ENCODE measurements at places on chromosomes 11 and 22.
A peak's percentile ranks its signal among the peaks of the same experiment; 100 is the strongest.

GRCh38 chr22:35782504-35782903 lies 64.8 kb downstream of the APOL5 start:
- no peak for DNase-seq

DNA sequence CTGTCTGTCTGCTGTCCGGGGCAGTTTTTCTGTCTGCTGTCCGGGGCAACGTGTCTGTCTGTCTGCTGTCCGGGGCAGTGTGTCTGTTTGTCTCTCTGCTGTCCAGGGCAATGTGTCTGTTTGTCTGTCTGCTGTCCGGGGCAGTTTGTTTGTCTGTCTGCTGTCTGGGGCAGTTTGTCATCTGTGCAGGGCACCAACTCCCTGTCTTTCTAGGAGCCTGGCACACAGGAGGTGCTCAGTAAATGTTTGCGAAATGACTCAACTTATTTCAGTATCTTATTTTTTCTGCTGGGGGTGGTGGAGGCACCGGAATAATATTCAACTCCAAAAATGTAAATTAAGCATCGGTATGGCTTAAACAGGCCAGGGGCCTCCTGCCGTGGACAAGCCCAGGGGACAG lies 12.0 kb upstream of the TTLL12 start:
- DNase-seq: no peak

GRCh38 chr11:67504950-67505581 lies at the start of gene PITPNM1:
PITPNM1 (minus strand) TSS chr11:67505363; CDS start chr11:67504180, 1,183 bp downstream.
- peak; percentile 92 for DNase-seq

GRCh38 chr11:46254133-46254491 lies 23.4 kb upstream of the CREB3L1 start:
- no peak for DNase-seq

- no peak for DNase-seq
These were observed 4.7 kb upstream of the GRAMD1B start for GRCh38 chr11:123425367-123425766.

DNA sequence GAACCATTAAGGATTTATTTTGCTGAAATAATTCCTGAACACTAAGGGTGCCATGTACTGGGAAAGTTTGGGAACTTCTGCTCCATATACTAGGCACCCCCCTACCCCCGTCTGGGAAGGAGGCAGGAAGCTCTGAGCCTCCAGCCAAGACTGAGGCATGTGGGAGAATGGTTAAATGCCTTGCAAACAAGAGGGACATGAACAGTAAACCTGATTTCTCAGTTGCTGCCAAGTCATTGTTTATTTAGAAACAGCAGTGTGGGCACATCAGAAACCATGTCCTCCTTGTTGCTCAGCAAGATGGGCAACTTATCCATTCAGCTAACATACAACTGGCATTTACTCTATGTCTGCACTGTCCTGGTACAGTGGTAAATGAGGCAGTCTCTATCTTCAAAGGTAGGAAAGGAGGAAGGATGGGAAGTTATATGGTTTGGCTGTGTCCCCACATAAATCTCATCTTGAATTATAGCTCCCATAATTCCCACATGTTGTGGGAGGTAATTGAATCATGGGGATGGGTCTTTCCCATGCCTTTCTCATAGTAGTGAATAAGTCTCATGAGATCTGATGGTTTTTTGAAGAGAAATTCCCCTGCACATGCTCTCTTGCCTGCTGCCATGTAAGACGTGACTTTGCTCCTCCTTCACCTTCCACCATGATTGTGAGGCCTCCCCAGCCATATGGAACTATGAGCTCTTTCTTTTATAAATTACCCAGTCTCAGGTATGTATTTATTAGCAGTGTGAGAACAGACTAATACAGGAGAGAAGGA lies 459.1 kb downstream of the MIAT start:
- peak; percentile 59 for DNase-seq

DNA sequence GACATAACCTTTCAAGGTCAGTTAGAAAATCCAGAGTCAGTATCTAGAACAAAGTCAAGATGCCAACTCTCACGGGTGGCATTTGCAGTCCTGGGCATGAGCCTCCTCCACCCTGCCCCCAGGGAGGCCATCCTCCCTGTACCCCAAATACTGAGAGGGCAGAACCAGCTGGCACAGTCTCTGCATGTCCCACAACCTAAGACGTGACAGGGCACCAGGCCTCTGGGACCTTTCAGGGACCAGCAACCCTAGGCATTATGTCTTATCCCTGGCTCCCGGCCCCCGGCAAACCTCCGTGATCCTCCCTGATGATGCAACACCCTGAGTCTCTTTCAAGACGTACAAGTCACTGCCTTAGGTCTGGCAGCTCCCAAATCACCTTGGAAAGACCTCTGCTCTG lies 2.0 kb downstream of the MB start:
- DNase-seq: no peak
